Activated T-cell treated with anti-CD3 and anti-CD28 coated beads for 1 hour (primary cell): ENCODE measurements at places on chromosomes 13 and 19.

DNA sequence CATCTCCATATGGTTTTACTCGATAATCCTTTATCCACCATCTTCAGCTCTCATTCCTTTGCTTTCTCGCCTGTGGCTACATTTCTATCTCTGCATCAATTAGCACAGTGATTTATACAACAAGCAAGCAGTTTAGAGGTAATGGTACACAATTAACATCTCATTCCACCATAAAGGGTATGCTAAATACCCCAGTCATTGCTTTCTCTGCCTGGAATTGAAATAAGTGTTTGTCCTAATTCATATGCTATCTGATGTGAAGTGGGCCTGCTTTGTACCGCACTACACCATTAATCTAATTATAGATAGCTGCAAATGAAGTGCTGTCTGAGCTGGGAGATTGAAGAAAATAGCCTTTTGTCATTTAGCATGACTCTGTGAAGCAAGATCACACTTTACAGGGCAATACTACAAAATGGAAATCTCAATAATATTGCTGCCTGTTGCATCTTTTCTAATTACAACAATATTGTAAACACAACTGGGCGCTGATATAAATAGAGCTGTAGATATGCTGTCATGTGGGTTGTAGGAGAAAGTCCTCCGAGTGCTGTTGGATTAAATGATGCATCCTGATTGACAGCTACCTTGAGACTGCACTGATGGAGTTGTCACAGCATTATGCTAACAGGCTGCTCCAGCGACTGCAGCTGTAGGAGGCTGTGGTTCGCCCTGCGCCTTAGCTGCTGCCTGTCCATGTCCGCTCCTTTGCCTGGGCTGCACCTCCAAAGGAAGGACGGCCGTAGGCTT is 78.2 kb downstream of the GGACT start:
- no peak for DNase-seq

GRCh38 chr19:30340771-30341561 is 31.2 kb upstream of the ZNF536 start:
- no peak for DNase-seq

GRCh38 chr13:31179754-31180153 is 18.1 kb upstream of the HSPH1 start:
- no peak for DNase-seq

DNA sequence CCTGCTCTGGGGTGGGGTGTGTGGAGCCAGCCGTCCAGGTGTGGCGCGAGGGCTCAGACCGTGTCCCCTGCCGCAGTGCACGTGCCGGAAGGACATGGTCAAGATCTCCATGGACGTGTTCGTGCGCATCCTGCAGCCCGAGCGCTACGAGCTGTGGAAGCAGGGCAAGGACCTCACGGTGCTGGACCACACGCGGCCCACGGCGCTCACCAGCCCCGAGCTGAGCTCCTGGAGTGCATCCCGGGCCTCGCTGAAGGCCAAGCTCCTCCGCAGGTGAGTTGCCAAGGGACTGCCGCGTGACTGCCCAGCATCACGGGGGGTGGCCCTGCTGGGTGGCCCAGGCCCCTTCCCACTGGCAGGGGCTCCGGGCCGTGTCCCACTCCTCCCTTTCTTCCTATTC is 141.6 kb downstream of the KDM4B start:
- no peak for DNase-seq

DNA sequence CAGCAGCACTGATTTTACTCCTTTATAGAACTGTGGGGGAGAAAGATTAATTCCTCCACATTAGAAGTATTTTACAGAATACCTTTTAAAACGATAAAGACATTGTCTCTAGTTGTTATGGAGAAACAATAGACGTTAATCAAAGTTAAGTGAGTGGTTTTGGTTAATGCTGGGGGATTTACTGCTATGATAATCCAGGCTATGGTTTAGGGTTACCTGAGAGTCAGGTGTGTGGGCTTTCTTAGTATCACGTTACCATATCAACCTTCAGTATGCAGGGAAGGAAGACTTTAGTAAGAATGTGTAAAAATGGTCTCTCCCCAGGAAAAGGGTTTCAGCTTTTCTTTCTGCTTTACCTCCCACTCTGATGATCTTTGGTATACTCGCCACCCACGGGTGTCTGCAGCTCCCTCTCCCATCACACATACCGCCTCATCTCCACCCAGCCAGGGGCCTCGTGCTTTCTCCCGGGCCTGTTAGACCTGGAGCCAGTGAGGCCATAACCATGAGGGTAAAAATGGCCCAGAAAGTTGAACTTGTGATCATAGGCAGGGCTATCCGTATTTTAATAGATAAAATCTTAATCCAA is 45.6 kb upstream of the WDFY2 start:
- no peak for DNase-seq

- DNase-seq: no peak
Observed at GRCh38 chr19:15292140-15292539, 40.2 kb downstream of the BRD4 start.

DNA sequence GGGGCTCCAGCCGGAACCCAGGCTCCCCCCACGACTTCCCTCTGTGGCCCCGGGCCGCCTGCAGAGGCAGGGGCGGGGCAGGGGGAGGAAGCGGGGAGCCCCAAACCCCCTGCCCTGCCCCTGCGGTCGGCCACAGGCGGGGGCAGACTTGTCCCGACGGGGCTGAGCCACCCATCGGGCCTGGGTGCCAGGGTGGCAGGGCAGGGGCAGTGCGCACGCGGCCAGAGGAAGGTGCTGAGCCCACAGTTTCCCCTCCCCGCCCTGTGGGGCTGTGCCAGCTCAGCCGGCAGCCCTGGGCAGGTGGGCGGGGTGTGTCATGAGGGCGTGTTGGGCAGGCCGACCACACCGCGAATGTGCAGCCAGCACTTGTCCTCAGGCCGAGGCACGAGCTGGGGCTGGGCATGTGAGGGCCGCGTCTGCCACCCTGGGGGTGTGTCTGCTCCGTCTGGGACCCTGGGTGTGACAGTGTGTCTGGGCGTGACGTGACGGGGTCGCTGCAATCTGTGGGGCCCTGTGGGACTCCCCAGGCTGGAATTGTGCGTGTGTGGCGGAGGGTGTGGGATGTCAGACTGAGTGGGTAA is 17.7 kb downstream of the CCDC97 start:
- DNase-seq: peak; percentile 66

DNA sequence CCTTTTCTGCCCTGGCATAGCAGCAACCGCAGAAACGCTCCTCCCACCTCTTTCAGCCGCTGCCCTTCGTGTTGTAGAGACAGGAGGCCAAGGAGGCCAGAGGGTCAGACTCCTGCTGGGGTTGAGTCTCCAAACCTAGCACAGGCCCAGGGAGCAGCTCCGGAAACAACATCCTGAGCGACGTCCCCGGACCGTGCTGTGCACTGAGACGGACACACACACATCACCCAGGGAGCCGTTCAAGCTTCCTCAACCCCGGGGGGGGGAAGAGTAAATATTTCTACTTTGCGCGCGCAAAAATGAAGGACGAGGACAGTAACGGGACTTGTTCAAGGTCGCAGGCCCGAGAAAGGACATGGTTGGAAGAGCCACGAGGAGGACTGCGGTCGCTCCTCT is 657 bp downstream of the ZNF550 start:
- no peak for DNase-seq

- DNase-seq: no peak
Observed at GRCh38 chr13:27128825-27129627, 42.6 kb downstream of the USP12 start.

DNA sequence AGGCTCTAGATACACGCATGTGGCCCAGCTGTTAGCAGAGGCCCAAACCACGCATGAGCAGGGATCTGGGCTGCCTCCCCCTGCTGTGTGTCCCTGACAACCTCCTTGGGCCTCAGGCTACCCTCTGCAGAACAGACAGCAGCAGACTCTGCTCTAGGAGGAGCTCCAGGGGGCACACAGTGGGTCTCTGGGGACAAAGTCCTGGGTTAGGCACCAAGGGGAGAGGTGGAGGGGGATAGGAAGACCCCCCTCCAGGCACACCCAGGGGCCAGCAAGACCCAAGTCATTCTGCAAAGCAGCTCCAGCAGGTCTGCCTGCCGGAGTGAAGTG is 8.0 kb downstream of the TINCR start:
- DNase-seq: no peak

- no peak for DNase-seq
Observed at GRCh38 chr19:50896591-50897190, 14.5 kb downstream of the KLK4 start.

DNA sequence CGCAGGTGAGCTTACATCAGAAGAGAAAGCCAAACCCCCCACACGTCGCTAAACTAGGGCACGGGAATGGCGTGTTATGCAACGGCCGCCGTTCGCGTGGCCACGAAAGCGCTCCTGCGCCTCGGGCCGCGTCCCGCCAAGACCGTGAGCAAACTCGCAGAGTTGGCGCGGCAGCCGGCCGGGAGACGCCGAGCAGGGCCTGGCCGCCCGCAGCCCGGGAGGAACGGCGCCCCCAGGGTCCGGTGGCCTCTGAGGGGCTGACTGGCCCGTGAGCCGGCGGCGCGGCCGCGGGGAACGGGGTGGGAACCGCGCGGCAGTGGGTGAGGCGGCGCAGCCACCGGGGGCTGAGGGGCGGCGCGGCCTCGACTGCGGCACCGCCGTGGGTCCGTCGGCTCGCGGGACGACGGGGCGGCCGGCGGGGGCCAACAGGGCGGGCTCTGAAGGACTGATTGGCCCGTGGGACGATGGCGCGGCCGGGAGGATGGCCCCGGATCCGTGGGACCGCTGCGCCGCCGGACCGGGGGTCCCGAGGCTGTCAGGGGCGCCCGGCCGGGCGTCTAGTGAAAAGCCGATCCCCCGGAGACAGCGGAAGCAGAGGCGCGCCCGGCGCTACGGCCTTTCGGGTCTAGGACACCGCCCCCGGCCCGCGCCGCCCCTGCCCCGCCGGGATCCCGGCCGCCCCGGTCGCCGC is 903 bp downstream of the LATS2 start:
- no peak for DNase-seq

DNA sequence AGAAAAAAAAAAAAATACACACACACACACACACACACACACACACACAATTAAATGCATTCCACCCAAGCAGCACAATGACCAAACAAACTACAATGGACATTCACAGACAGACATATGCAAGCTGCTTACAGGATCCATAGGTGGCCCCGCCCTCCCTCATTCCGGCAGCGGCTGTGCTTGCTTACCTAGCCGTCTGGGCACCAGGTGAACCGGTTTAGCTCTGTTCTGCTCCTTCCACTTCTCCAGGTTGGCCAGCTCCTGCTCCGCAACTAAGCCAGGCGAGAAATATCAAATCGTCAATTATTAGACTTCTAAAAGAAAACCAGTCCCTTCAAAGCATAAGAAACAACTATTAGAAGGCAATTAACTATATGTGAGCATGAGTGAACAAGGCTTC is 23.1 kb downstream of the EPSTI1 start:
- DNase-seq: no peak

GRCh38 chr13:40220299-40220935 is 446.0 kb downstream of the FOXO1 start:
- no peak for DNase-seq

DNA sequence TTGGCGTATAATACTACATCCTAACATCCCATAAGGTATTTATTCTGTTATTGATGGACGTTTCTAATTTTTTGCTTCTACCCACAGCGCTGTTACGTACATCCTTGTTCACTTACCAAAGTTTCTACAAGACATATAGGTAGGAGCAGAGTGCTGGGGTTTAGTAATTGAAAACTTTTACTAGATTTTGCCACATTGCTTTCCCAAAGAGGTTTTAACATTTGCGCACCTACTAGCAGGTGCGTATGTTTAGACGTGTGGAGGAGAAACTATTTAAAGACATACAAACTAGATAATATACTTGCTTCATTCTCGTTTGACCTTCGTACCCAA is 559 bp upstream of the RPL21 start:
- DNase-seq: no peak

- DNase-seq: no peak
Observed at GRCh38 chr19:51686171-51686570, 7.0 kb upstream of the SPACA6 start.

DNA sequence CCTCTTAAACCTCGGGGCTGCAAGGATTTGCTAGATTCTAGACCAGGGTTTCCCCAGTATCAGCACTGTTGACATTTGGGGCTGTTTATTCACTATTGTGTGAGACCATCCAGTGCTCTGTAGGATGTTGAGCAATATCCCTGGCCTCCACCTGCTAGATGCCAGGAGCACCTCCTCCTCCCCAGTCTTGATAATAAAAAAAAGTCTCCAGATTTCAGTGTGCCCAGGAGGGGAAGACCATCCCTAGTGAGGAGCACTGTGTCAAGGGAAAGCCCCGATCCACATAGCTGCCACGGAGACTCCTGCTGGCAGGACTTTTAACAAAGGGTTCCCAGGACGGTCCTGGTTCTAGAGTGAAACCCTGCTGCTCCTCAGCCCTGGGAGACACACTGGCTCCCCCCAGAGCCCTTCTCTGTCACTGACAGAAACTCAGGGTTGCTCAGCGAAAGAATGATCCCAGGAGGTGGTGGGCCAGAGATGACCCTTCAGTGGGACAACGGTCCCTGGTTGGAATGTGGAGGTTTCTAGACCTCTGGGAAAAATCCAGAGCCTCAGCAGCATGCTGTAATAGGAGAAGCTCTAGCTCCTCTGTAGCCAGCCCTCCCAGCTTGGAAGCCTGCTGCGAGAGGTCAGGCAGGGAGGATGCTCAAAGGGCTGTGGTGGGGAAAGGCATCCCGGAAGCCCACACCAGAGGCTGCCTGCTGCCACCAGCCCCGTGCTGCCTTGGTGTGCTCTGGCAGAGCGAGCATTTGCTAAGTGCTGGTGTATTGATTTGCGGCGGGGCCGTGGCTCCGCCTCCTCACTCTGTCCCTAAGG is 20.3 kb downstream of the LYL1 start:
- no peak for DNase-seq
